ENCODE measurements at places on chromosomes 1 and 21.

- no peak for DNase-seq
Measured at GRCh38 chr21:15753741-15754140, 24.0 kb downstream of the USP25 start.

GRCh38 chr21:46022551-46023525 is 41.3 kb downstream of the COL6A1 start:
- peak; percentile 49 for DNase-seq

- DNase-seq: no peak
Measured at GRCh38 chr1:116668277-116668676, 744 bp upstream of the IGSF3 start.

DNA sequence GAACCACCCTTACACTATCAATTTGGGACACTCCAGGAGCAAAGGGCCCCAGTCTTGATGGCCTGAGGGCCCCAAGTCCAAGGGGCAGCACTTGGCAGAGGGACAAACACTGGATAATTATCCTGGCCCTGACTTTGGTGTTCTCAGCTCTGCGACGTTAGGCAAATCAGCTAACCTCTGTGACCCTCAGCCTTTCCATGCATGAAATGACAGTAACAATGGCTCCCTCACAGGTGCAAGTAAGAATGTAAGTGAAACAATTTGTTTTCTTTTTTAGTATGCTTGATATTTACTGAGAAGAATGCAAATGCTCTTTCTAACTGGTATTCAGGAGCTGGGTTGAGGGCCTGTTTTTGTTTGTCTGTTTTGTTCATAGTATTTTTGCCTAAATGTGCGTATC is 61.6 kb upstream of the PRDX6 start:
- no peak for DNase-seq

DNA sequence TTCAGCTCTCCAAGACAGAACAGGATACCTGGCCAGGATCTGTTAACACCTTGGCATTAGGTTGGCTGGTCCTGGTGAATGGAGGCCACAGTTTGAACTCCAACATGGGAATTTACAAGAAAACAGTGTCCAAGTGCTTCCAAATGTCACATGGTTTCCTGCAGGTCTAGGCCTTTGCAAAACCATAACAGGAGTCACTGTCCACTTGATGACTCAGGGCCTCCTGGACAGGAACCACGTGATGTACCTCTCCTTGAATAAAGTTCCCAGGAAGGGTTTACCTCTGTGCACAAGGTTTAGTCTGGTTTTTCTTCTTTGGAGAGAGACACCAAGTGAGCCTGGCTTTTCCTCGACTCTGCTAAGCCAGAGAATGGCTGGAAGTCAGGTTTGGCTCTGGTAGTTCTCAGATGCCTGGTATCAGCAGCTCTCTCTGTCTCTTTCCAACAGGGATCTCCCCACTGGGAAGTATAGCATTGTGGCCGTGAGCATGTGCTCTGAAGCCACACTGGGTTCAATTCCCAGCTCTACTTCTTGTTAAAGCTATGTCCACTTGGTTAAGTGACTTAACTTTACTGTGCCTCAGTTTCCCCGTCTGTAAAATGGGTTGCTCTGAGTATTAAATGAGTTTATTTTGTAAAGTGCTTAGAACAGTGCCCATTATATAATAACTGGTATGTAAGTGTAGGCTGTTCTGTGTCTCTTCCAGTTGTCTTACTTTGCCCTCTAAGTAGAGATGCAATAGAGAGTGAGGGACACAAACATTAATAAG is 27.3 kb upstream of the TMEM61 start:
- DNase-seq: no peak

GRCh38 chr1:248627971-248628844 is 6.7 kb downstream of the OR2T11 start:
- DNase-seq: no peak

DNA sequence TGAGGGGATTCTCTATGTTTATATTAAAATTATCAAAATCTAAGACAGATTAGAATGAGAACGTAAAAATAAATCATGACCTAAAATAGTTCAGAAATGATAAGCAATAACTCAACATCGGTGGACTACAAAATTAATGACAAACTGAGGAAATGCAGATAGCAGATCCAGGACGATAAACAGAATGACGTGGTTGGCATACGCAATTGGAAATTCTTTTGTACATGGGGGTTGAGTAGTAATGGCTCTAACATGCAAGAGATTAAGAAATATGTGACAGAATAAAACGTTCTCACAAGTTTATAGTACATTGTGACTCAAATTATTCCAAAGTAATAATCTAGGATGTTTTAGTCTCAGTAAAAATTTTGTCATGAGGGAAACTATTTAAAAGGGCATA is 575.2 kb upstream of the BRINP3 start:
- no peak for DNase-seq

- no peak for DNase-seq
Measured at GRCh38 chr21:14271053-14271452, 55.1 kb downstream of the RBM11 start.

- no peak for DNase-seq
Measured at GRCh38 chr1:71053758-71054157, 6.1 kb upstream of the PTGER3 start.

DNA sequence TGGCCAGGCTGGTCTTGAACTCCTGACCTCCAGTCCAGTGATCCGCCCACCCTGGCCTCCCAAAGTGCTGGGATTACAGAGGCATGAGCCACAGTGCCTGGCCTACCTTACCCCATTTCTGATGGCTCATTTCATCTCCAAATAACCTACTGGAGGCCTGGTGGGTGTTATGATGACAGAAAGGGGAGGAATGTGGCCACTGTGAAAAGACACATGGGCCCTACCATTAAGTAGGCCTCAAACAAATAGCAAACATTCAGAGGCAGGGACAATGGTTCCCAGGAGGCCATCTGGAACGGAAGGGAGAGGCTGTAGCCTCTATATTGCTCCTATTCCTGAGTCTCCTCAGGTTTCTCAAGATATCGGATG is 932 bp upstream of the FCRLA start:
- no peak for DNase-seq

GRCh38 chr1:1285102-1285571 is 4.9 kb downstream of the SCNN1D start:
- no peak for DNase-seq

DNA sequence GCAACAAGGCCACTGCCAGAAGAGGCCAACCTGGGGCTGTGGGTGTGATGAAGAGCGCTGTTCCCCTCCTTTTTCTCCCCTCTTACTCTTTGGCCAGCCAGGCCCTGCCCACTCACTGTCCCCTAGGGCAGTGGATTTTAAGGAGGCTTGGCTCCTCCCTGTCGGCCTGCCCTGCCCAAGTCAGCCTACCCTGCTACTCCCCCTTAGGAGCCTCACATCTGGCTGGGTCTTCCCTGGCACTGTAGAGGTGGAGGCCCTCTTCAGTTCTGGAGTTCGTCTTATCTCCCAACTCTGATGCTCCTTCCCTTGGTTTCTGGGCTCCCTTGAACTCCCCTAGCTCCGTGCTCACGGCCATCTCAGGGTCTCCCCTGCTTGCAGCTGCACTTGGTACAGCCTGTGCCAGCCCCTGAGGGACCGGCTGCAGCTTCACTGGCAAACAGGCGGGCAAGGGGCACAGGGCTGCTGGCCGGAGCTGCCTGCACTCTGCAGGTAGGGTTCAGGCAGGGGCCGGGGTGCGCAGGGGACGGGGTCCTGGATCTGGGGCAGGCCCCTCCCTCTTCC is 4.0 kb downstream of the AMPD2 start:
- DNase-seq: no peak

DNA sequence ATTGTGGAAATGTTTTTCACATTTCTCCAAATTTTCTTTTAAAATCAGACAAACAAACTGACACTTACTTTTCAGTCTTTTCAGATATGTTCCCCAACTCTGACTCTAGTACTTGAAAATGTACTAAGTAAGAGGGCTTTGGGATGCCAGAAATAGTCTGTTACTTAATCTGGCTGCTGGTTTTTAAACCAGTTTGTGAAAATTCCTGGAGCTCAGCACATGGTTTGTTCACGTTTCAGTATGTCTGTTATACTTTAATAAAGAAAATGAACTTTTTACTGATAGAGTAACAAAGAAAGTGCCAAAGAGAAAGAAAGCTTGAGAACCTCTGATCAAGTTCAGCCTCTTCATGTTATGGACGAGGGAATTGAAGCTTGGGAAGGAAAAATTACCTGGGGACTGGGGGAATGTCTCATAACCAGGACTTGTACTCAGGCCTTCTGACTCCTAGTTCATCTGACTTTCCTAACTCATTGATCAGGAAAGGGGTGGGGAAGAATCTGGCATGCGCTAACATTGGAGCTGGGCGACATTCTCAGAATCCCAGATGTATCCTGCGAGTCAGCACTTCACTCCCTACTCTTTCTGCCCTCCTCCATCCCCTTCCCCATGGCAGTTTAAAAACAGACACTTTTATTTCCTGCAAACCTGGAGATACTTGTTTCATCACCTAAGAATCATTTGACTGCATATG is 30.8 kb upstream of the DNAJC6 start:
- DNase-seq: no peak

GRCh38 chr21:38487901-38488639 is 10.2 kb downstream of the ERG start:
- DNase-seq: no peak

DNA sequence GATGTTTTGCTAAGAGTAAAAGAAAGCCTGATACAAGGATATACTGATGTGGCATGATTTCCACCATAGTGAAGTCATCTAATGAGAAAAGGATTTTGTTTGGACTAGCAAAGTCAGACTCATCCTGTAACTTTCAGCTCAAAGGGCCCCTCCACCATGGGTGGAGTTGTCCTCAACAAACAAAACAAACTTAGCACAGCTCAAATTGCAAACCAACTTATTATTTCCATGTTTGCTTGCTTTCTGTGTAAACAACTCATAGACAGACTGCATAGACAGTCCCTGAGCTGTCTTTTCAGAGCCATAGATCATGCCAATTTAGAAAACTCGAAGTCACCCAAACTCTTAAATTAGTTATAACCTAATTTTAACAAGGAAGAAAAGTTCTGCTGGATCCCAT is 69.4 kb upstream of the VAV3 start:
- DNase-seq: no peak

DNA sequence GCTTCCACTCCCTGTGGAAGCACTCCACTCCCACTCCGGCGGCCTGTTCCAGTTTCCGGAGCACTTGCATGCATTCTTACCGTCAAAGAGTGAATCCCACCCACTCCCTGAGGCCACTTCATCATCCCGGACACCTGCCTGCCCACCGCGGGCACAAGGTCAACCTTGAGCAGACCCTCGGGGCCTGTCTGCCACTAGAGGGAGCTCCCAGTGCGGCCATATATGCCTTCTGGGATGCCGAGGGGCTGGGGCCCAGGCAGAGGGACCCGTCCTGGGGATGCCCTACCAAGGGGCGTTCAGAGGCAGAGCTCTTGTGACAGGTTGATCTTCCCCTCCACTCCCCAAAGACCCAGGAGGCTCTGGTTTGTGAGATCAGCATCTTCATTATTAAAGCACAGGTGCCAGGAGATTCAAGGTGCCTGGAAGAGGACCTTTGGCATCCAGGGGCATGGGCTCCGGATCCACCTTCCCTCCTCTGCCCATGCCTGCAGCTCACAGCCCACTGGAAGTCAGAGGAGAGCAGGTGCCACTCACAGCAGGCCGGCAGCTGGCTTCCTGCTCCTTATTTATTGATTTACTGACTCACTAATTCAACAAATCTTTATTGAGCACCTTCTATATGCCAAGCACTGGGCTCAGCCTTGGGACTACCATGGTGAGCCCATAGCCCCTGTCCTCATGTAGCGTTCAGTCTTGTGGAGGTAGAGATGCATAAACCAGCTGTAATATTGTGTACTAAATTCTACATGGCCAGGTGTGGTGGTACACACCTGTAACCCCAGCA is 47.3 kb downstream of the UBIAD1 start:
- peak; percentile 49 for DNase-seq

DNA sequence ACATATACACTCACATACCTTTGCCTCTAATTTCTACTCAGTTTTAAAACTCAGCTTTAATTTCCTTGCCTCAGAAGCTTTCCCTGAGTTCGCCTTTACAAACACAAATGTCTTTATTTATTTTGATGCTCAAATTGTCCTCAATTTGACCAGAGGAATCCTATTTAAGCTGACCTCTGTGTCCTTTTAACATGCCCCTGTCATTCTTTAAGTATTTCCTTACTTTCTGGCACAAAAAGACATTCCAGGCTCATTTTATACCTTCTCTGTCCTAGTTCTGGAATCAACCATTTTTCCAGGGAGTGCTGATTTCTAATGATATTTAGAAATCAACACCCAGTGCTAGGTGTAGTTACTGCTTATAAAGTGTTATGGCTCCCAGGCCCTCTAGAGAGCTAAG is 82.5 kb downstream of the OSBPL9 start:
- no peak for DNase-seq

GRCh38 chr1:102783487-102783886 is 324.8 kb downstream of the COL11A1 start:
- DNase-seq: no peak

DNA sequence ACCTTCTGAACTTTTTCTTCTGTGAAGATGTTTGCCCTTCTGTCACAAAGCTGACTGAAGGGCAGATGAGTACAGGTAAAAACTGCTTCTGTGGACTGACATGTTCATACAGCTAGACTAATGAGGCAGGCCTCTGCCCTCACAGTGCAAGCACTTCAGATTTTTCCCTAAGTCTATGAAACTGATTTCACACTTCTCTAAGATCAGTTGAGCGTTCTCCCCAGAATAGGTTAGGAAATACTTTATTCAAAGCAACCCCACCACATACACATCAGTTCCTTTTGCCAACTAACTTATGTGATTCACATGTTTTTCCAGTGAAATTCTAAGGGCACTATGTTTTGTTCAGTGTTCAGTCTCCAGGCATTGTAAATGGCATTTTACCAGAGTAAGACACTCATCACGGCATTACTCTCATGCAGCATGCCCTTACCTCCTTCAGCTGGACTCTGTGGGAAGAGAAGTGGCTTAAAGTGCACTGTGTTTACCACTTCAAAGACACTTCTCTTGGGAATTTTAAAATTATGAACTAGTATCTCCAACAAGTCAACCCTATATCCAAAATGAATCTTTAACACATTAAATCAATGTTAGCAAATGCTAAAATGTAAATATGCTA is 5.4 kb upstream of the PSMG1 start:
- DNase-seq: no peak

DNA sequence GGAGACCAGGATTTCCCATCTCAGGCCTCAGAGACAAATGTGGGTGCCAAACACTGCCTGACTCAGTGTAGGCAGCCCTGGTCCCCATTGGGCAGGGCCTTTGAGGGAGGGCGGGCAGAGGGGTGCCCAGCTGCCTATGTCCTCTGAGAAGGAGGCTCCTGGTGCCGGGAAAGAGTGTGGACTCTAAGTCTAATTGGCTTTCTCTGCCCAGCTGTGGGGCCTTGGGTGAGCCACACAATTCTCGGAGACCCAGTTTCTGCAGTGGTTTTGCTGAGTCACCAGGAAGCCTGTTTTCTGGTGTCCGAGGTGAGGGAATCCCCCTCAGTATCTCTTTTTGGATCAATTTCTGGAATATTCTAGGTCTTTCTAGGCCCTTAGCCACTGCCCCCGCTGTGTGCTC is 35.3 kb upstream of the ACTL8 start:
- DNase-seq: no peak

Measured in HuH-7.5 (cell line).